ENCODE measurements at places on chromosomes 12 and 14.

- no peak for DNase-seq
These were observed 317.0 kb downstream of the CEP128 start for GRCh38 chr14:80624581-80624980.

DNA sequence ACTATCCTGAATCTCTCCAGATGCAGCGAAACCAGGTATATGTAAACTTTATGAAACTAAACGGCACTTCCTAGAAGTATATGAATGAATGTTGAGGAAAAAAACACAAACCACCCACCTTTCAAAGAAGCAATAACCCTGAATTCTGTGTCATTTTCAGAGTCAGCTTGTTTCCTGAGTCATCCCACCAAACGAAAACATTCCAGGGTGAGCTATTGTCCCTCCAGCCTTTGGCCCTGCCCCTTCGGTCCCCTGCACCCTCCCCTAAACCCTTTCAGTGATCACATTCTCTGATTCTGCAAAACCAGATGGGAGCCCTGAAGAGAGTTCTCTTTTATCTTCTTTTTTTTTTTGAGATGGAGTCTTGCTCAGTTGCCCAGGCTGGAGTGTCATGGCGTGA is 202.6 kb upstream of the ALG10B start:
- no peak for DNase-seq

DNA sequence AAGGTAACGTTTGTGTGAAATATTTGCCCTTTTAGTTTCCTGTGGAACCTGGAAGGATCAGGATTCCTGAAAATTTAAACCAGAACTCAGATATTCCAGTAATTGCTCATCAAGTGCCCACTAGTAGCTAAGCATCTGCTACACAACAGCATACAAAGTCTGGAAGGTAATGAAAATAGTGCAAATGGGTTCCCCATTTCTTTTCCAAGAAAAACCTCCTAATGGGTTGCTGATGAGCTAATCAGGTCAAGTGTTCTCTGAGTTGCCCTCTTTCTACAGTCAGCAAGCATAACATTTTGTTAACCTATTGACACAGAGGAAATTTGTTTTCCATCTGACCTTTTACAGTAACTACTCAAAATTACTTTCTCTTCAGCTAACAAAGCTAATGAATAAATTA is 83.6 kb upstream of the PMCH start:
- DNase-seq, result no peak

GRCh38 chr12:103821773-103822172 is 19.3 kb downstream of the NT5DC3 start:
- no peak for DNase-seq

DNA sequence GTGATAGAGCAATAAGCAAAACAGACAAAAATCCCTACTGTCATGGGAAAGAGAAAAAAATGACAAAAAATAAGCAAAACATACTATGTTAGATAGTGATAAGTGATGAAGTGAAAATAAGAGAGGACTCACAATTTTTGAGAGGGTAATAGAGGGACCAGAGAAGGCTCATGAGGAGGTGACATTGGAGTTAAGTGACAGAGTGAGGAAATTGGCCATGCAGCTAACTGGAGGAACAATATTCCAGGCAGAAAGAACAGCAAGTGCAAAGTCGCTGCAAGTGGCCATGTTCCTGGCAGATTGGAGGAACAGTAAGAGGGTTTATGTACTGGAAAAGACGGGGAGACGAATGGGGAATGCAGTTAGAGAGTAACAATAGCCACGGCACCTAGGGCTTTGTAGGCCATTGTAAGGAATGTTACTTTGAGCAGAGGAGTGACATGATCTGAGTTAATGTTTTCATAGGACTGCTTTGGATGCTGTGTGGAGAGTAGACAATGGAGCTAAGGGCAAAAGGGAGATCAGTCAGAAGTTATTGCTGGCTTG is 1.4 kb upstream of the SAV1 start:
- DNase-seq, result no peak

GRCh38 chr14:104393898-104394381 is 185.6 kb upstream of the C14orf180 start:
- no peak for DNase-seq

DNA sequence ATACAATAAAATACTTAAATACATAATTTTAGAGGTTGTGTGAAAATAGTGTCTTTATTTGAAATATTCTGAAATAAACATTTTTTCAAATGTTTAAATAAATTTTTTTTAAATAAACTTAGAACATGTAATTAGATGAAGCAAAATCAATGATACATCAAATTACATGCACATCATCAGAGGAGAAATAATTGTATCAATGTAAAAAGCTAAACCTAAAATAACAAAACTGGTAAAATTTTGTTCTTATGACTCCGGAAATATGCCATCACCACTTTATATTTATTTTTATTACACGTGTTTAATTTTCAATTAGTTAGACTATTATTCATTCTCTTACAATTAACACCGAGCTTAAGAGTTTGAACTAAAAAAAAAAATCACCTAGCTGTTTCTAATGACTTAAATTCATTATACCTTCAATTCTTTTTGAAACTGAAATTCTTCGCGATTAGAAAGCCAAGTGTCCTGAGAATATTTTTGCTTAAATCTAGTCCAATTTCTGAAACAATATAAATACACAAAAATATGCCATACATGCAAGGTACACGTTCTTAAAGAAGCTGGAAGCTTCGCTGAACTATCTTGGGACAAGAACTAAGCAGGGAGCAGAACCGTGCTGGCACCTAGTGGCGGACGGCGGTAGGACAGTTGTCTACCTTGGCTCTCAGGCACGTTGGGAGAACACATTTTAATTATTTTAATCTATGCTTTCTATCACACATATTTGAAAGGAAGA is 230.5 kb downstream of the SLC25A21 start:
- peak; percentile 58 for DNase-seq

DNA sequence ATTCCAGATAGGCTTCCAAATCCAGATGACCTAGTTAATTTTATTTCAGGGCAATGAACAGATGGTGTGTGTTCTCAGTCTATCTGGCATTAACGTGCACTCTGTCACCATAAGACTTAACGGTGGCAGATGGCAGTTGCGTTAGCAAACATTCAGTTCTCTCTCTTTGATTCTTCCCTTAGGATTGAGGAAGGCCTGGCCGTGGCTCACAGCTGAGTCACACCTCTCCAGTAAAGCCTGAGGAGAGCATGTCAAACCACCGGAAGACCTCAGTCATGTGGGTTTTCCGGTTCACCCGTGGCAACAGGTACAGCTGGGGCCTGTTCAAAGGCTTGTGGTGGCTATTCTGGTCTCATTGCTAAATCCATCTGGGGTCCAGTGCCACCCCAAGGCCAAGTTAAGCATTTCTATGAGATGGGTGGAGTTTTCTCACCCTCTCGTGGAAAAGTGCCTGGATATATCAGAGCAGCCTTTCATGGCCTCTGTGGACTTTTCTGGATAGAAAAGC is 545.1 kb upstream of the ATP2B1 start:
- no peak for DNase-seq

DNA sequence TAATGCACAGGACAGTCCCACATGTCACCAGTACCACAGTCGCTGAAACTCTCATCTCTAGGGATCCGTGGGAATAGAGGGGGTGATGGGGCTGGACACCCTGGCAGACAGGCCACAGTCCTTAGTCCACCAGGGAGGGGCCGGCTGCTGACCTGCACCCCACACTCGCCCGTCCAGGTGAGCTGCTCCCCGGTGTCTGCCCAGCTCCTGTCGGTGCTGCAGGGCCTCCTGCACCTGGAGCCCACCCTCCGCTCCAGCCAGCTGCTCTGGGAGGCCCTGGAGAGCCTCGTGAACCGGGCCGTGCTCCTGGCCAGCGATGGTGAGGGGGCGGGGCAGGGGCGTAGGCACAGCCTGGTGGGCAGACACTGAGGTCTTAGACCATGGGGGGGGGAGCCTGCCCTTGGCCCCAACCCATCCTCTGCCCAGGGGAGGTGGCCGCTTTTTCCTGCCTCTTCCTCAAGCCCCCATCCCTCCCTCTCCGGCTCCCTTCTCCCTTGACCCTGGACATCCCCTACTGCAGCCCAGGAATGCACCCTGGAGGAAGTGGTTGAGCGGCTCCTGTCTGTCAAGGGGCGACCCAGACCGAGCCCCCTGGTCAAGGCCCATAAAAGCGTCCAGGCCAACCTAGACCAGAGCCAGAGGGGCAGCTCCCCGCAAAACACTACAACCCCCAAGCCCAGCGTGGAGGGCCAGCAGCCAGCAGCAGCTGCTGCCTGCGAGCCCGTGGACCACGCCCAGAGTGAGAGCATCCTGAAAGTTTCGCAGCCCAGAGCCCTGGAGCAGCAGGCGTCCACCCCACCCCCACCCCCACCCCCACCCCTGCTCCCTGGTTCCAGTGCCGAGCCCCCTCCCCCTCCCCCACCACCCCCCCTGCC is 17.1 kb upstream of the ADSS1 start:
- no peak for DNase-seq

DNA sequence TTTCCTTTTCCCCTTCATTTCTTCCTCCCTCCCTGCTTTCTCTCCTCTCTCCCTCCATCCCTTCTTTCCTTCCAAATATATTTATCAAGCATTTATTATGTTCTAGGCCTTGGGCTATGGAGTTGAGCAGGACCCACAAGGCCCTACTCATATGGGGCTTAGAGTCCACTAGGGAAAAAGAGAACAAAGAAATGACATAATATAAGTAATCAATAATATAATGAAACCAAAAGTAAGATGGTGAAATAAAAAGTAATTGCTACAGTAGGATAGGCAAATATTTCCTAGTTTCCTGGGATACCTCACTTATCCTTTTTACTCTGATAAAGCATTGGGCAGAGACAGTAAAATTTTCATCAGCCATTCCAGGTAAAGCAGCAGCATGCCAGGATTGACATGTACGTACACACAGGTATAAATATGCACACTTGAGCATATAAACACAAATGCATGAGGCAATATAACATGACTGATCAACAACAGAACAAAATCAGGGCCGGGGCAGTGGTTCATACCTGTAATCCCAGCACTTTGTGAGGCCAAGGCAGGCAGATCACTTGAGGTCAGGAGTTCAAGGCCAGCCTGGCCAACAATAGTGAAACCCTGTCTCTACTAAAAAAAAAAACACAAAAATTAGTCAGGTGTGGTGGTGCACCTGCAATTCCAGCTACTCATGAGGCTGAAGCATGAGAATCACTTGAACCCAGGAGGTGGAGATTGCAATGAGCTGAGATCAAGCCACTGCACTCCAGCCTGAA is 35.5 kb upstream of the CSRP2 start:
- no peak for DNase-seq

DNA sequence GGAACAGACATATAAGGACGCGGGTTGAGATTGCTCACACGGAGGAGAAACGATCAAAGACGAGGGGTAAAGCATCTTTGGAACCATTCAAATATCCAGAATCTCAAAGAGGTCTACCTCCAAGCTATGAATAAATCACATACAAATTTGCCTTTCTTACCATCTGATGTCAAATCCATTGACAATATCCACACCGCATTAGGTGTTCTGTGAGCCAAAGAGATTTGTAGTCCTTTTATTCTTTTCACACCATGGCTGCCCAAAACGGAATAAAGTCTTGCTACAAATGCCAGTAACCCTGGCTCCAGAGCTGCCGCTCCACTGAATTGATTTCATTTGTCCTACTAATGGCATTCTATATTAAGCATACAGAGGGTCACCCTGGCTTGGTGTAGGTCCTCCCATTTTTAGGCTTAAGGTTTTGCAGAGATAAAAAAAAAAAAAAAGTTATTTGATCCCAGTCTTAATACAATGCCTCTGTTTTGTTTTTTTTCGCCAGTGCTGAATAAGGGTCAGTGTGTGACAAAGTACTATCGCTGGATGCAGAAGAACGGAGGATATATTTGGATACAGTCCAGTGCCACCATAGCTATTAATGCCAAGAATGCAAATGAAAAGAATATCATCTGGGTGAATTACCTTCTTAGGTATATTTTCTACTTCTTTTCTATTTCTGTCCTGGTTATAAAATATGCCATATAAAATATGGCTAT is 157.3 kb downstream of the EGLN3 start:
- no peak for DNase-seq

- no peak for DNase-seq
These were observed 2.2 kb downstream of the CRADD start for GRCh38 chr12:93679308-93679925.

DNA sequence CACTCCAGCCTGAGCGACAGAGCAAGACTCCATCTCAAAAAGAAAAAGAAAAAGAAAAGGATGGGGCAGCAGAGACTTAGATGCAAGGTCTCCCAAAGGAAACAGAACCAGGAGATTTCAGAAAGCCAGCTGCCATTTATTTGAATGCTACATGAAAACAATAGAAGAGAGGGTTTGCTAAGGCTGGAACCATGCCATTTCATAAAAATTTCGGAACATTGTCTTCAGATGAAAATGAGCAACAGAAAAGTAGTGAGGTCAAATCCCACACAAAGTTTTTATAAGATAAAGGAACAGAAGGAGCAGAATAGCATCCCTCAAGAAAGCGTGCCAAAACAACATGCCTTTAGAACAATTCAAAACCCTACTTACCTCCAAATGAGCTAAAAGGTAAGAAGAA is 175.3 kb downstream of the ETV6 start:
- DNase-seq, result no peak

DNA sequence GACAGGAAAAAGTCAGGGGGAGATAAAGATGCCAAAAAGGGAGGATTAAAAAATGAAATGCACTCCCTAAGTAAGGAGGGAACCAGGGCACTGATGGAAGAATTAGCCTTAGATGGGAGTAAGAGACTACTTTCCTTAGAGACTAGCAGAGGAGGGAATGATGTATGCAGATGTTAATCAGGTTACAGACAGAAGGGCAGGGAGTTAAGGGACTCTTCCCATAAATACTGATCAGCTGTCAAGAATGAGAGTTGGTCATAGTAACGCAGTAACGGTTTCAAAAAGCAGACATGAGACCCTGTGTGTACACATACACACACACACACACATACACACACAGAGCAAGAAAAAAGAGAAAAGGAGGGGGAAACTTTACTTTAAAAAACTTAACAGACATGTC is 93.4 kb downstream of the PHLDA1 start:
- no peak for DNase-seq

GRCh38 chr12:124837958-124838803 is 25.5 kb downstream of the SCARB1 start:
- peak; percentile 56 for DNase-seq

DNA sequence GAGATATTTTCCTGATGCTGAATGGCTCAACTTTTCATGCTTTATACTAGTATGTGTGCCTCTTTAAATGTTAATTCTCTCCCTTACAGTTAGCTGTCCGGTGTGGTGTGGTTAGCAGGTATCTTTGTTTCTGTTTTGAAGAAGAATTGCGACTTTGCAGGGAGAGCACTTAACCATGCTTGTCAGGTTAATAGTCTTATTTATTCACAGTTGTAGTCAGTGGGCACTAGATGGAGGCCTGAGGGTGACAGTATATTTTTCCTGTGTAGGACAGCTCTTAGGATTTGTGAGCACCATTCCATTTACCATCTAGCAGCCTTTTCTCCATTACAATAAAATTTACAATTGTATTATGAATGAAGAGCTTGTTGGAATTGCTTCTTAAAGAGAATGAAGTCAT is 34.9 kb downstream of the PDE3A start:
- DNase-seq, result no peak

DNA sequence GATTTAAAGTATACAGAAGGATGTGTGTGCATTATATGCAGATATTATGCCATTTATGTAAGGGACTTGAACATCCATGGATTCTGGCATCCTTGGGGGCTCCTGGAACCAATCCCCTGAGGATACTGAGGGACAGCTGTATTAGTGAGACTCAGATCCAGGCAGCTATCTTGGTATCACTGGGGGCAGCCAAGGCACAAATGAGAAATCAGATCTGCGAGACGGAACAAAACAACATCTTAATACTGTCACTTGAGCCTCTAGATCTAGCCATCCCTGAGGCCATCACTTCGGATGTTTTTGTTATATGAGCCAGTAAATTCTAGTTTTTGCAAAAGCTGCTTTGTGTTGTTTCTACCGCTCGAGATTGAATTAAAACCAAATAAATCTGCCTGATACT is 175.1 kb upstream of the SFSWAP start:
- DNase-seq, result no peak

GRCh38 chr14:57871459-57872080 is 5.7 kb upstream of the SLC35F4 start:
- DNase-seq, result no peak
